Mesendoderm (in vitro differentiated cells): ENCODE measurements at places on chromosomes 7 and 10.

DNA sequence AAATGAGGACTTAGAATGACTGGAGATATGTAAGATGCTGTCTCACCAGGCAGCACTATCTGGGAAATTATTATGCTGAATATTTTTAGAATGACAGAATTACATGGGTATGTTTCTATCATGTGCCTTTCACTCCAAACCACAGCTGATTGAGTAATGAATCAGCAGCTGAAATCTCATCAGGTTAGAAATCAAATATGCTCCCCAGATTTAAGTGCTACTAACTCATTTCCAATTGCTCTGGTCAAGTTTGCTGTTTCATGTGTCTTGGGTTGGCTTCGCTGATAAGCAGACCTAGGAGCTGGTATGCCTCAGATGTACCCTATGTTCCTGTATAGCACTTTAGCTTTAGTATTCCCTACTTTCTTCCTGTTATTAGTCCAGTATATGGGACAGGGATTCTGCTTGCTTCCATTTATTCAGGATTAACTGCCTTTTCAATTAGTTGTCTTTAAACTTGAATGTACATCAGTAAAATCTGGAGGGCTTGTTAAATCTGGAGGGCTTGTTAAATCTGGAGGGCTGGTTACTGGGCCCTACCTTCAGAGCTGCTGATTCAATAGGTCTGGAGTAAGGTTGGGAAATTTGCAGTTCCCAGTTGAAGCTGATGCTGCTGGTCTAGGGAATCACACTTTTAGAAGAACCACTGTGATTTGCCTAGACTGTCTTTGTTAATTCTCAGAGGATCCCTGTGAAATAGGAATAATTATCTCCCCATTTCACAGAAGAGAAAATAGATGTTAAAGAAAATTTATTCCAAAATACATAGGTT lies 172.9 kb downstream of the DKK1 start:
- DNase-seq: no peak

DNA sequence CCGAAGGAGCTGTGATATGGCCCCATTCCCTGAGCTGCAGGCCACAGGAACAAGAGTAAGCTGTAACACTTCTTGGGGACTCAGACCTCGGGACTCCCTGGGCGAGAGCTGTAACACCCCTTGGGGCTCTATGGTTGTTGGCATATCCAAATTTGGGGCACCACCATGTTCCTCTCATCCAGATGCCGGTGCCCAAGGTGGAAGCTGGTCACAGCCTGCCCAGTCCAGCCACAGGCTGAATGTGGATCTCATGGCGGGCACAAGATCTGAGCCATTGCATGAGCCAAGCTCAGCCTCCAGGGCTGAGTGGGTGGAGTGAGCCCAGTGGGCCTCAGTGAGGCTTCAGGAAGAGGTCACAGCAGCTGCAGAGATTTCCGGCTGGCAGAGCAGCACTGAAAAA lies 78.9 kb downstream of the TMEM106B start:
- DNase-seq: no peak

GRCh38 chr7:29292886-29293658 lies 98.5 kb downstream of the CHN2 start:
- DNase-seq: no peak

DNA sequence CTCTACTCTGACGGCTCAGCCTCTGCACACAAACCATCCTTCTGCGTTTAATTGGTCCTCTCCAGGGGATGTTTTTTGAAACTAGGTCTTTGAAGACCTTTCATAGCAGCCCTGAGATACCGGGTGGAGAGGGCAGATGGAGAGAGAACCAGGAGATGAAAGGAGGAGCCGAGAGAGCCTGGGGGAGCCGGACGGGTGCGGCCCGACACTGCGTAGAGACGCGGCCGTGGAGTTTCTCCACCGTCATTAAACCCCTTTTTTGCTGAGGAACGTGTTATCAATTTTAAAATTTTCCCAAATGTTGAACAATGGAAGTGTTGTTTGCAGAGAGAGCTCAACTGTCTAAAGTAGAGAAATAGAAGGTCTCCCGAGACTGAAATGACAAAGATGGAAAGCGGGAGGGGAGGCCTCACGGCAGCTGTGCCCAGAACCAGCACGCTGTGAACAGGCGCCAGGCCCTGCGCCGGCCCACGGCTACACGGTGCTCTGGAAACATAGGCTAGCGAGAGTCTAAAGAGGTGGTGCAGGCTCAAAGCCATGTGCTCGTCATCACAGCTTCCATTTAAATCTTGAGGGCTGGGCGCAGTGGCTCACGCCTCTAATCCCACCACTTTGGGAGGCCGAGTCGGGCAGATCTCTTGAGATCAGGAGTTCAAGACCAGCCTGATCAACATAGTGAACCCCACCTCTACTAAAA lies 307.0 kb downstream of the PTPRN2 start:
- no peak for DNase-seq

DNA sequence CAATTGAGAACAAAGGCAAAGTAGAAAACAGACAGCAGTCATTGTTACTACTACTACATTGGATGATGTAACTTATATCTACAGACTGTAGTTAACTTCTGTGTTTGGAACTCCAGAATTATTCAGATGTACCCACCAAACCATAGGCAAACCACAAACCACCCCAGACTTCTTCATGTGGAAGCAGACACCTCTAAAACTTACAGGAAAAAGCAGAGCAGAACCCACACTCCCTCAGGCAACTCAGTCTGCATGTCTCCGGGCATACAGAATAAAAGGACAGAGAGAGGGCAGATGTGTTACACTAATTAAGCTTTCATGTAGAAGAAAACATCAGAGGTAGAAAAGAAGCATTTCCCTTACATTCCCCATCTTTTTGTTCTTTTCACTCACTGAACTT lies 9.0 kb downstream of the LSM5 start:
- no peak for DNase-seq

DNA sequence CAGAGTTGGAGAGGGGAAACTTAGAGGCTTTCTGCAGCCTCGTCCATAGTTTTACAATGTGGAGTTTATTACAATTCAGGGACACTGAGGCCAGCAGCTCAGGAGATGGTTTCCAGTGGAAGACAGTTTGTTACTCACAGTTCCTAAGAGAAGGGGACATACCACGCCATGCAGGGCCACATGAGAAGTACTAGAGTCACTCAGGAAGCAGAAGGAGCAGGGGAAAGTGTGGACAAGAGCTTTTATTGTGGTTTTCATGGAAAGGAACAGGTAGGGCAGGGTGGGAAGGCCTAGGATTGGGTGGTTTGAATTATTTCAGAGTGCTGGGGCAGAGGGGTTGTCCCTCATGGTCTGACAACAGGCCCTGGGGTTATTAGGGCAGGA lies 292.1 kb upstream of the IGFBP3 start:
- no peak for DNase-seq

GRCh38 chr7:96244244-96244991 lies 77.5 kb downstream of the SLC25A13 start:
- DNase-seq: no peak

GRCh38 chr10:94402843-94403379 lies 570 bp downstream of the TBC1D12 start:
- DNase-seq: peak; percentile 66

DNA sequence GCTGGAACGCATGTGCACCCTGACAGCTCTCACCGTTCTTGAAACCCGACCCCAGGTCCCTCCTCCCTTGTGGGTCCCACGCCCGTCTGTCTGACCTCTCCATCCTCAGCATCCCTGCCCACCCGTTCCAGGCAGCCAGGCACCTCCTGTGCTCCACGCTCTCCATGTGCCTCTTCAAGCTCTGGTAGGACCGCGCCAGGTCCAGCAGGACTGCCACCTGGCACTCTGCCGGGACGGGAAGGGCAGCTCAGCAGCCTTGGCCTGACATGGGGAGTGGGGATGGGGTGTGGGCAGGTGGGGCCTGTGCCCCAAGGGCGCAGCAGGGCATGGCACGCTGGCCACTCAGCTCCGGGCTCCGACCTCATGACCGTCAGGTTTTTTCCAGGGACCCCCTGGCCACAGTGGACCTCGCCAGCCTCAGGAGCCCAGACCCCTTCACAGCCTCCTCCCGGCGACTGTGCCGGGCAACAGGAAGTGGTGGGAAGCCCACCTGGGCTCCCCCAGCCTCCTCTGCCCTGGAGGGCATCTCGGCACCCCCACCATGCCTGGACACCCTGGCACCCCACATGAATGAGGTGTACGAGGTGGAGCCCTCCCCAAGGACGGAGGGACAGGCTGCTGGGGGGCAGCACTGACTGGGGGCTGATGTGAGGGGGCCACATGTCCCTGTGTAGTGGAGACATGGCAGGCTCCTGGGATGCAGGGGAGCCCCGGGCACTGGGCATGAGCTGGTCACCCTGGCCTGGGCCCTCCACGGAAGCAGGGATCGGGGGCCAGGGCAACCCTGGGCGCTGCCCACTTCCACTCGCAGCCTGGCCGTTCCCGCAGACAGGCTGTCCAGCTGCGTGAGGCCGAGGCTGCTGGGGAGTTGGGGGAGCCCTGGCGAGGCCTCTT lies 25.1 kb upstream of the NKX6-2 start:
- DNase-seq: no peak

DNA sequence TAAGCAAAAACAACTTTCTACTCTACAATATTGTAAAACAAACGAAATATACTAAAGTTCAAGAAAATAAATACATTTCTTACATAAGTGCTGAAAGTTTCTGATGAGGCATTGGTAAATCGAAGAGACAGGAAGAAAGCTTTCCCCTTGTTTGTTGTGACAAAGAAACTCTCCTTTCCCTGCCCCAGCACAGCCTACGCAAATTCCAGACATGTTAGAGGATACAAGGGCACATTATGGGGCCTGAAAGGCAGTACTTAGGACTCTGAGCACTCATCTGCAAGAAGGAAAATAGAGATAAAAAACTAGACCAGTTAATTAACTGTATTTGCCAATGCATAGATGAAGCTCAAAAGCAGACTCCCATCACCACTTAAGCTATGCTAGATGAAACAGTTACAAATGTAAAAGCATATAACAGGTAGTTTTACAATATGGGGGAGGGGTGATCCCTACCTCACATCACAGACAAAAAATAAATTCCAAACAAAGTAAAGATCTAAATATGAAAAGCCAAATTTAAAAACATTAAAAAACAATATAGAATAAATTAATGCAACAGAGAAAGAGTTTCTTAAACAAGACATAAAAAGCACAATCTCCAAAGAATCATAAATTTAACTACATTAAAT lies 21.8 kb downstream of the ARHGAP19 start:
- peak; percentile 22 for DNase-seq

- no peak for DNase-seq
Measured at GRCh38 chr7:1843921-1844335, 173.9 kb downstream of the ELFN1 start.

DNA sequence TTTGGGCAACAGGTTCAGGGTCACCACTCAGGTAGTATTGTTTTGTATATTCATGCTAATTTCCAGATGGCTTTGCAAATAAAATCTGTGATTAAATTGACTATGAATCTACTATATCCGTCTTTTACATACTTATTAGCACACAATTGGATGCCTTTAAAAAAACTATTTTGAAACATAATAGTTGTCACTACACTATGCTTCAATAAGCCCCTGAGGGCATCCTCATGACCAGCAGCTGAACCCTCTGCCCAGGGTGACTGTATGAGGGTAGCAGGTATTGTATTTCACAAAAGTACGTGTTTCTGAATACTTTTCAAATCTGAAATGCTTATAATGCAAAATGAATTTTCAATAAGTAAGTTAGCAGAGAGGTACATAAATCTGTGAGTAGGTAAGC lies 97.3 kb downstream of the DNAH11 start:
- DNase-seq: no peak

DNA sequence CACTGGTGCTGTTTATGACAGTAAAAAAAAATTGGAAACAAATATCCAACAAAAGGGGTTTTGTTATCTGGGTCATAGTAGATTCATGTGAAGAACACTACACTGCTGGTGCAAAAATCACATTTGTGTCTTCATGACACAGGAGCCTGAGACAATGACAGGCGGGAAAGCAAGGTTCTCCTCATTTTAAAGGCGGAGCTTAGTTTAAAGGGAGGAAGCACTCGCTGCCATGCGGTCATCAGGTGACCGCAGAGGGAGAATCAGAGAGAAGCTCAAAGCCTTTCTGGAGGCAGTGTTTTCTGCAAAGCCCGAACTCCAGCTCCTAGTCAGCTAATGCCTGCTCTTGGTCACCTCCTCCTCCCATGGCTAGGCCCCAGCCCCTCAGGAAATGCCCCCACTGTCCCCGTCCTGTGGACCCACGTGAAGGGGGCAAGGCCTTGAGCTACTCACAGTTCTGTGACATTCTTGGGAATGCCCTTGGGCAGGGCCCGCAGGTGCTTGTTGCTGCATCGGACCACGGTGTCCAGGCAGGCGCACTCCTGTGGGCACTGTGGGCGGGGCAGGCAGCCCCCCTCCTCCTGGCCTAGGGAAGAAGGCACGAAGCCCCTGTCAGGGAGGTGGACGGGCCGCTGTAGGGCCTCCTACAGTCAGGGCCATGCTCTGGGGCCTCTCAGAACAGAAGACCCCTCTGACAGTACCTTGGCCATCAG lies 146.1 kb downstream of the SLIT1 start:
- DNase-seq: no peak

- no peak for DNase-seq
Measured at GRCh38 chr7:95669513-95669912, 73.2 kb upstream of the PDK4 start.

GRCh38 chr7:35969066-35969465 lies 168.2 kb downstream of the SEPTIN7 start:
- DNase-seq: no peak

GRCh38 chr7:90532231-90532929 lies 62.9 kb downstream of the PTTG1IP2 start:
- no peak for DNase-seq

- DNase-seq: no peak
Measured at GRCh38 chr10:78527296-78527695, 493.6 kb downstream of the RPS24 start.

DNA sequence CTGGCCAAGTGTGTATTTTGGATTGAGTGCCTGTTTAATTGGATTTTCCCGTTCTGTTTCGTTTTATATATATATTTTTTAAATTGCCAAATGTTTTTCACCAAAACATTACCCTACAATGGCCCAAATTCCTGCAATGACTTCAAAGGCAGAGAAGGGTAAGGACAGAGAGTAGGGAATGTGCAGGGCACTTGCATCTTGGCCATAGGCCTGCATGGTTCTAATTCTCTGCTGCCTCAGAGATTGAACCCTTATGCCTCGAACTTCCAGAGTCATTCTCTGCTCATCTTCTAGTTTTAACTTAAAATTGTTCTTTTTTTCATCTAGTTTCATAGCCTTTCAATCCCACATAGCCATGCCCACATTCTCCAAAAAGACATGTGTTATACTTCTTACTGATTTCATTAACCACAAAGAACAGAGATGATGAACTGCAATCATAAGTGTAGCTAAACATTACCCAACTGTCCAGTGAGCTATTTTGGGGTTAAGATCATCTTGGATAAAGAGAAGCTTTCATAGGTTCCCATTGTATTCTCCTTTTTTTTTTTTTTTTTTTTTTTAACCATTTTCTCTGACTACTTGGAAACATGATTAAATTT lies 177.6 kb downstream of the PLXDC2 start:
- DNase-seq: no peak

GRCh38 chr7:128676665-128677064 lies 4.6 kb downstream of the GARIN1A start:
- no peak for DNase-seq

GRCh38 chr10:93346108-93346507 lies 136.0 kb downstream of the MYOF start:
- DNase-seq: no peak

GRCh38 chr10:1393481-1393880 lies 337.3 kb downstream of the WDR37 start:
- no peak for DNase-seq

GRCh38 chr7:44215531-44215930 lies 14.8 kb downstream of the YKT6 start:
- DNase-seq: no peak
